Upper lobe of right lung (tissue), 1 donor: ENCODE measurements at places on chromosomes 11 and 22. TPM values are rescaled to one million over a fixed set of nuclear protein-coding genes. Genes with fewer than 3 reads are reported as not detected.

- no peak for DNase-seq
- H3K36me3 ChIP-seq, result no peaks in the 10 kb centered on the region
- H3K4me1 ChIP-seq, result peaks cover 10% of the 10 kb centered on the region
Measured at GRCh38 chr11:126892756-126893155, 107.8 kb downstream of the KIRREL3 start.

DNA sequence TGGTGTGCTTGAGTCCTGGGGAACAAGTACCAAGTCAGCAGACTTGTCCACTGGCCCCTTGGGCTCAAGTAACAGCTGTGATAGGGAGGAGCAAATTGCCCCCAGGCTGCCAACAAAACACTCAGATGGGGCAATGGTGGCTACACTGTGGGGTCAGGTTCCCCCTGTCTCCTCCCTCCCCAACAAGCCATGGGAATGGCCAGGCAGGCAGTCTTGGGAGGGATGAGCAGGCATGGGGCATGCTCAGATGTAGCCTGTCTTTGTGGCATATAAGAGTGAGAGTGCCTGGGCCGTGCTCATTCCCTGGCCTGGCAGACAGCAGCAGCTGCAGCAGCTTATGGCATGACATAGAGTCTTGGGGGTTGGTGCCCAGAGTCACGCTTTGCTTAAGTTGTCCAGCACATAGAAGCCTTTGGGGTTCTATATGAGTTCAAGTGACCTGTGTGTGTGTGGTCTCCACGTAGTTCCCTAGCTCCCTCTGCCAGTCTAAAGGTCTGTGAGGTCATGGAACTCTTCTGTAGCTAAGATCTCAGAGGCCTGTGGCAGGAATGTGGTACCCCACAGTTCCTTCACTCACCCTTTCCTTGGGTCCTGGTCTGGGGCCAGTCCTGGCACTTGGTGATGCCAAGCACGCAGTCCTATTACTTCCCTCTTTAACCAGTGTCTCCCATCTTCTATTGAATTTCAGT, 44.7 kb downstream of the BIRC2 start:
- H3K4me3 ChIP-seq, result no peak overlapping the region
- H3K36me3 ChIP-seq, result peaks cover 65% of the 10 kb centered on the region
- no peak for DNase-seq
- no peak overlapping the region for H3K27ac ChIP-seq
- H3K4me1 ChIP-seq, result no peaks in the 10 kb centered on the region
- no peaks in the 10 kb centered on the region for H3K27me3 ChIP-seq

DNA sequence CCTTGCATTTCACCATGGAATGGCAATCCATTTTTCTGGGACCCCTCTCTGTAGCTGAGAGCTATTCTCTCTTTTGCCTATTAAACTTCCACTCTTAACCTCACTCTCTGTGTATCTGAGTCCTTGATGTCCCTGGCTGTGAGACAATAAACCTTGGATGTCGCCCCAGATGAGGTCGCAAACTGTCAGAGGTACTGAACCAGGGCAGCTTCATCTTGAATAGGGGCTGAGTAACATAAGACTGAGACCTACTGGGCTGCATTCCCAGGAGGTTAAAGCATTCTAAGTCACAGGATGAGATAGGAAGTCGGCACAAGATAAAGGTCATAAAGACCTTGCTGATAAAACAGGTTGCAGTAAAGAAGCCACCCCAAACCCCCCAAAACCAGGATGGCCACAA, 68.0 kb downstream of the RSF1 start:
- DNase-seq, result no peak
- H3K36me3 ChIP-seq, result peaks cover 12% of the 10 kb centered on the region
- H3K27me3 ChIP-seq, result no peaks in the 10 kb centered on the region
- H3K27ac ChIP-seq, result no peak overlapping the region
- no peak overlapping the region for H3K4me3 ChIP-seq

SLC6A5 gene
- not detected for total RNA-seq

DNA sequence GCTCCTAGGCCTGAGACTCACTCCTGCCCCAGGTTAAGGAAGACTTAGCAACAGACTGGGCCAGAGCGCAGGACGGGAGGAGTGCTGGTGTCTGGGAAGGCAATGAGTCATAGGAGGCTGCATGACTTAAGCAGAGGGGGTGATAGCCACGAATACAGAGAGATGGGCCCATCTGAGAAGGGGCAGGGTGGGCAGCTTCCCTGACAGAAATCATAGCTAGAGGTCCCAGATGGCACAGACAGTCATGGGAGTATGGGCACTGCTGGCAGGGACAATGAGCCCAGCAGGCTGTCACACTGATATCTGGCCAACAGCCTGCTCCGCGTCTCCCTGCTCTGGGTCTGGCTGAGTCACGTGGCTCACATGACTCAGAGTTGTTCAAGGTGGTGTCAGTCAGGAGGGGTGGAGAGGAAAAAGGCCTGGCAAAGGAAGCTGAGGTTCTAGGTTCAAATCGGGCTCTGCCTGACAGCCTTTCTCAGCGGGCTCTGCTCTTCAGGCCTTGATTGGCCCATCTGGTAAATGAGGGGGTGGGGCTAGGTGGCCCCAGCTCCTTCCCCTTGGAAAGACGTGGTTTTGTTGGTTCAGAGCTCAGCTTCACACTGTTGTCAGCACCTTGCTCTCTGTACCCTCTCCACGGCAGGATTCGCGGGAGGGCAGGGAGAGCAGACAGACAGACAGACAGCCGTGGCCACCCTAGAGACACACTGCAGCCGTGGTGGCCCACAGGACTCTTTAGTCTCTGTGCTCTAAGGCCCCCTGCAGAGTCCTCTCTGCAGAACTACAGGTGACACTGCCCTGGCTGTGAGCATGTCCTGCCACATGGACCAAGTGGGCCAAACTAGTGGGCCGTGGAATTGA, 47.8 kb downstream of the DBX1 start:
- H3K4me3 ChIP-seq, result no peak overlapping the region
- peak; percentile 72 for DNase-seq
- H3K27me3 ChIP-seq, result no peaks in the 10 kb centered on the region
- peaks cover 38% of the 10 kb centered on the region for H3K36me3 ChIP-seq

DNA sequence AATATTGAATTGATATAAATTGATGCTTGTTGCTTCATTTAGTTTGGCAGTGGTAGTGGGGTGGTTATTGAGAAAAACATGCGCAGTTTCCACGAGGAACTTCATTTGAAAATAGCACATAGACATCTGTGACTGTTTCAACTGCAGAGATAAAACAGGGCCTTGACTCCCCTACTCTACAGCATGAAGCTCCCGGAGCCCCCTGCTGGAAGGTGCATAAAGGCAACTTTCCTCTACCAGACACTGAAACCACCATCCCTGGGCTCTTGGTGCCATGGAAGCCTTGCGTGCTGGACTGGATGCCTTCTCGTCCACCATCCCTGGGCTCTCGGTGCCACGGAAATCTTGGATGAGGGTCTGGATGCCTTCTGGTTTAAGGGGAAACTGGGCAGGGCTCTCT, 195.9 kb downstream of the CSNK2A3 start:
- no peaks in the 10 kb centered on the region for H3K27me3 ChIP-seq
- no peaks in the 10 kb centered on the region for H3K36me3 ChIP-seq
- no peaks in the 10 kb centered on the region for H3K4me1 ChIP-seq
- no peak overlapping the region for H3K4me3 ChIP-seq

GRCh38 chr22:32720924-32721323, 80.6 kb upstream of the TIMP3 start:
- no peaks in the 10 kb centered on the region for H3K27me3 ChIP-seq
- no peak overlapping the region for H3K4me3 ChIP-seq
- no peak overlapping the region for H3K27ac ChIP-seq
- no peak for DNase-seq

- peak; percentile 62 for DNase-seq
- H3K4me1 ChIP-seq, result peaks cover 60% of the 10 kb centered on the region
- no peaks in the 10 kb centered on the region for H3K36me3 ChIP-seq
- peak overlapping the region; percentile 47 for H3K27ac ChIP-seq
Measured at GRCh38 chr22:42922374-42923191, 65.5 kb upstream of the ARFGAP3 start.

C1QTNF4 gene
- total RNA-seq, result 0.55 TPM

PNPLA5 gene
- not detected for total RNA-seq

DNA sequence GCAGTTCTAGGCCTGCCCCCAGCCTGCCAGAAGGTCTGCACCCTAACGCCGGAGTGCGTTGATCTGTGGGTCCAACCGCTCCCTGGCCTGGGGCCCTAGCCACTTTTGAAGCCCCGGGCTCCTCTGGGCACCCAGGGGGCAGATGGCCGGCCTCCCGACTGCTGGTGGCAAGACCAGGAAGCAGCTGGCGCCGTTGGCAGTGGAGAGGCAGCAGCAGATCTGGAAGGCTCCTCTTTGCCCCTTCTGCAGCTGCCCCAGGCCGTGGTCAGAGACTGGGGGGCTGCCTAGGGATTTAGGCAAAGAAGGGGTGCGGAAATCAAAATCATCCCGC, 445 bp upstream of the VWCE start:
- H3K27me3 ChIP-seq, result peaks cover 11% of the 10 kb centered on the region
- H3K4me3 ChIP-seq, result peak overlapping the region; percentile 53
- peaks cover 26% of the 10 kb centered on the region for H3K36me3 ChIP-seq
- H3K27ac ChIP-seq, result no peak overlapping the region
- H3K4me1 ChIP-seq, result peaks cover 37% of the 10 kb centered on the region
- DNase-seq, result no peak

RIBC2 gene
- not detected for total RNA-seq

DNA sequence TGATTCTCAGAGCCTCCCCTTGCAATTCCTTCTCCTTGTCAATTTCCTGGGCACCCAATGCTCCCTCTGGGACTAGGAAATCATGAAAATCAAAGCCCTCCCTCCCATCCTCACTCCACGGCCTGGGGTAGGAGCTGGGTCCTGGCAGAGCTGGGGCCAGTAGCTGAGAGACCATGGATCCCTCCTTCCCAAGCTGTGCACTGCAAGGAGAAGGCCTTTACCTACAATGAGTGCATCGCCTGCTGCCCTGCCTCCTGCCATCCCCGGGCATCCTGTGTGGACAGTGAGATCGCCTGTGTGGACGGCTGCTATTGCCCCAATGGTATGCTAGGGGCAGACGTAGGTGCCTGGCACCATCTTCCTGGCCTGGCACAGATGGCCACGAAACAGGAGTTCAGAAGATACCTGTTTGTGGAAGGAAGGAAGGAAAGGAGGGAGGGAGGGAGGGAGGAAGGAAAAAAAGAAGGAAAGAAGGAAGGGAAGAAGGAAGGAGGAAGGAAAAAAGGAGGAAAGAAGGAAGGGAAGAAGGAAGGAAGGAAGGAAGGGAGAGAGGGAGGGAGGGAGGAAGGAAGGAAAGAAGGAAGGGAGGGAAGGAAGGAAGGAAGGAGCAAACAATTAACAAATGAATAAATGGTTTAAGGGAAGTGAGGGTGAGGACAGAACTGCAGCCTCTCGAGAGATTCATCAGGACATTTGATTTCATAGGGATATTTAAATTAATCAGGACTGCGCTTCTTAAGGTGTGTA, 12.5 kb downstream of the OTOG start:
- H3K27ac ChIP-seq, result no peak overlapping the region
- H3K4me3 ChIP-seq, result no peak overlapping the region
- H3K4me1 ChIP-seq, result no peaks in the 10 kb centered on the region
- no peak for DNase-seq
- no peaks in the 10 kb centered on the region for H3K36me3 ChIP-seq
- H3K27me3 ChIP-seq, result no peaks in the 10 kb centered on the region

- no peak for DNase-seq
- no peaks in the 10 kb centered on the region for H3K27me3 ChIP-seq
- no peak overlapping the region for H3K4me3 ChIP-seq
Measured at GRCh38 chr11:117281159-117281558, 10.0 kb upstream of the BACE1-AS start.

ANKRD49 gene
- 16.6 TPM for total RNA-seq

DNA sequence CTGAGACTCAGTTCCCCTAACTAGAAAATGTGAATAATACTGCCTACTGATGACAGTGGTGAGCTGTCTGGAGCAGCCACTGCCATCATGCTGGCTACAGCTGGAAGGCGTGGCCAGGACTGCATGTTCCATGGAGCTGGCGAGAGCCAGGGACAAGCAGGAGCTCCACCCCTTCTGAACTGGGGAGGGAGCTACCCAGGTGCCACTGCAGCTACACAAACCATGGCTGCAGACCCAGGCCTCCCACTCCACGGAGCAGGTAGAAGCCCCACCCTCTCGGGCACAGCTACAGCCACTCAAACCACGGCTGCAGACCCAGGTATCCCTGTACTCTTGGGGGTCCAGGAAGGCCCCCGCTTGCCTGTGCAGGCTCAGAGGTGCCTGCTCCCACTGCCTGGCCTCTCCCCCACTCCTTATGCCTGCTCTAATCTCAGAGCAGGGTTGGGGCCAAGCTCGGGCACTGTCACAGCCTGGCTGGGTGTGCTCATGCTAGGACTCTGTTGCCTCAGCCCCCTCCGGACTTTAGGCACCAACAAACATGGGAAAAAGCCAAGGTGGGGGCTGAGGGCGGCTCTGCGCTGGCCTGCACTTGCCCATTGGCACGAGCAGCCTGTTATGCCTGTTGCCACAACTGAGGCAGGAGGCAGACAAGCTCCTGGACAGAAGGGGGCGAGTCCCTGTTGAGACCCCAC, 51.7 kb downstream of the RAB30 start:
- H3K27me3 ChIP-seq, result no peaks in the 10 kb centered on the region
- H3K4me1 ChIP-seq, result peaks cover 8% of the 10 kb centered on the region
- H3K27ac ChIP-seq, result no peak overlapping the region
- H3K36me3 ChIP-seq, result no peaks in the 10 kb centered on the region

GRM5 gene
- 0.06 TPM for total RNA-seq

DNA sequence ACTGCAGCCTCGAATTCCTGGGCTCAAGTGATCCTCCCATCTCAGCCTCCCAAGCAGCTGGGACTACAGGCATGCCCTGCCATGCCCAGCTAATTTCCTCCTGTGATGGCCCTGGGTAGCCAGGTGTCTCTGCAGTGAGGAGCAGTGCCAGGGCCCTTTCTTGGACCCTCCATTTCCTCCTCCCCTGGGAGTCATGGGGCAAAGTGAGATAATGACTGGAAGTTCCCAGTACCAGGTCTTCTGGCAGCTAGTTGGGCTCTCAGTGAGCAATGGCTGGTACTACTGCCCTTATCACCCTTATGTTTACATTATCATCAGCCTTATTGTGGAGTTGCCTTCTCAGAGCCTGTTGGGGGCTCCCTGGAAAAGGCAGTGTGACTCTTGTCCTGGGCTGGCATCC, 17.6 kb downstream of the DAGLA start:
- no peaks in the 10 kb centered on the region for H3K27me3 ChIP-seq
- DNase-seq, result no peak
- H3K4me1 ChIP-seq, result peaks cover 61% of the 10 kb centered on the region

OR52H1 gene
- total RNA-seq, result 0.90 TPM

DNA sequence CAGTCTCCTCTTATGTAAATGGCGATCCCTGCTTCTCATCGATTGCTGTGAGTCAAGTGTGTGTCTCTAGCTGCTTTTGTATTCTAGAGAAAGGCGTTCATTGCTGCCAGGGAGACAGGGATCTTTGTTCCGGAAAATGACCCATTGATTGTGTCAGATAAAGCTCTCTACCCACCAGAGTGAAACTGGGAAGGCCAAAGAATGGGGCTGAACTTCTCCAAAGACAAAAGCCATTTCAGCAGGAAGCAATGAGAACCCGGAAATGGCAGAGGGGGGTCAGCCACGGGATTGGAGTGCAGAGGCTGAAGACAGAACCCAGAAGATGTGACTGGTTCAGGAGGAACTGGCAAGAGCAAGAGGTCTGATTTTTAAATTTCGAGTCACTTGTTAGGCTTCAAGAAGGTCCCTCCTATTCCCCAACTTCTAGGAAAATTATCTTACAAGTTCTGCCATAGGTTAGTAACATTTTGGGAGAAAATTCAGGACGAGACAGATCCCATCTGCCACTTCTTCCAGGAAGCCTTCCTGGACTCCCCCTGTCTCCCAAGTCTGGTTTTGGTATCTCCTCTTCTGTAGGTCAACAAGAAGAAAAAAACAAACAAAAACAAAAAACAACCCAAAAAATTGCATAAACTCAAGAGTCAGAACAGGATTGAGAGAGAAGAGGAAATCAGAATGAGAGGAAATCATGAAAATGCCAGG, 110.6 kb downstream of the NECTIN1 start:
- no peak overlapping the region for H3K27ac ChIP-seq
- DNase-seq, result no peak
- no peaks in the 10 kb centered on the region for H3K36me3 ChIP-seq
- H3K4me3 ChIP-seq, result no peak overlapping the region
- H3K4me1 ChIP-seq, result peaks cover 20% of the 10 kb centered on the region

ZBTB3 gene
- 12.5 TPM for total RNA-seq
